ENCODE measurements at places on chromosomes 4 and X.
A peak's percentile ranks its signal among the peaks of the same experiment; 100 is the strongest.

GRCh38 chrX:41923978-41924683, 777 bp upstream of the CASK start:
- DNase-seq: peak; percentile 16

GRCh38 chr4:67084783-67085182, 460.5 kb downstream of the CENPC start:
- peak; percentile 9 for DNase-seq

DNA sequence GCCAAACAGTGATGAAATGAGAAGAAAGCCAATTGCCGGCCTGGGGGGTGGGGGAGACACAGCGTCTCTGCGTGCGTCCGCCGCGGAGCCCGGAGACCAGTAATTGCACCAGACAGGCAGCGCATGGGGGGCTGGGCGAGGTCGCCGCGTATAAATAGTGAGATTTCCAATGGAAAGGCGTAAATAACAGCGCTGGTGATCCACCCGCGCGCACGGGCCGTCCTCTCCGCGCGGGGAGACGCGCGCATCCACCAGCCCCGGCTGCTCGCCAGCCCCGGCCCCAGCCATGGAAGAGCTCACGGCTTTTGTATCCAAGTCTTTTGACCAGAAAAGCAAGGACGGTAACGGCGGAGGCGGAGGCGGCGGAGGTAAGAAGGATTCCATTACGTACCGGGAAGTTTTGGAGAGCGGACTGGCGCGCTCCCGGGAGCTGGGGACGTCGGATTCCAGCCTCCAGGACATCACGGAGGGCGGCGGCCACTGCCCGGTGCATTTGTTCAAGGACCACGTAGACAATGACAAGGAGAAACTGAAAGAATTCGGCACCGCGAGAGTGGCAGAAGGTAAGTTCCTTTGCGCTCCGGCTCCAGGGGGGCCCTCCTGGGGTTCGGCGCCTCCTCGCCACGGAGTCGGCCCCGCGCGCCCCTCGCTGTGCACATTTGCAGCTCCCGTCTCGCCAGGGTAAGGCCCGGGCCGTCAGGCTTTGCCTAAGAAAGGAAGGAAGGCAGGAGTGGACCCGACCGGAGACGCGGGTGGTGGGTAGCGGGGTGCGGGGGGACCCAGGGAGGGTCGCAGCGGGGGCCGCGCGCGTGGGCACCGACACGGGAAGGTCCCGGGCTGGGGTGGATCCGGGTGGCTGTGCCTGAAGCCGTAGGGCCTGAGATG, at the start of gene SHOX:
TSS of gene SHOX (plus strand) at position 180 of the 885 bp plus-strand sequence. CDS start at position 287, 107 bp downstream.
- DNase-seq: no peak

DNA sequence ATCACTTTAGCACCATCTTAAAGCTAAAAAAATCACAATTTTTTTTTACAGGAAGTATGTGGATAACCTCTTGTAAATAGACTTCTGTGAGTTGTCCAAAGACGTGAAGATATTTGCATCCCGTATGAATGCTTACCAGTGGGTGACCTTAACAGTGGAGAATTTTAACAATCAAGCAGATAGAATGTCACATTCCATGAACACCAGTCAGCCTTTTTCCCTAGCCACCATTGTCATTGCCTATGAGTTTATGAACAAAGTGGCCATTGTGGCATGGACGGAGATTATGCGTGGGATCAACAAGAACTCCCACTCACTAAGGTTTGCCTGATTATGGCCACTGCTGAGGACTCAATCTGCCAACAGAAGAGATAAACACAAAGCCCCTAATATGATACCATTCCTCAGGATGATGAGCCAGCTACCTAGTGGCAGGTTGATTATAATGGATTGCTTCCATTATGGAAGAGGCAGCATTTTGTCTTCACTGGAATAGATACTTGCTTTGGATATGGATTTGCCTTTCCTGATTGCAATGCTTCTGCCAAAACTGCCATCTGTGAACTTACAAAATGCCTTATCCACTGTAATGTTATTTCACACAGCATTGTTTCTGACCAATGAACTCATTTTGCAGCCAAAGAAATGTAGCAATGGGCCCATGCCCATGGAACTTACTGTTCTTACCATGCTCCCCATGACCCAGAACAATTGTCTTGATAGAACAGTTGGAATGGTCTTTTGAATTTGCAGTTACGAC, 830.9 kb upstream of the NDST4 start:
- no peak for DNase-seq

DNA sequence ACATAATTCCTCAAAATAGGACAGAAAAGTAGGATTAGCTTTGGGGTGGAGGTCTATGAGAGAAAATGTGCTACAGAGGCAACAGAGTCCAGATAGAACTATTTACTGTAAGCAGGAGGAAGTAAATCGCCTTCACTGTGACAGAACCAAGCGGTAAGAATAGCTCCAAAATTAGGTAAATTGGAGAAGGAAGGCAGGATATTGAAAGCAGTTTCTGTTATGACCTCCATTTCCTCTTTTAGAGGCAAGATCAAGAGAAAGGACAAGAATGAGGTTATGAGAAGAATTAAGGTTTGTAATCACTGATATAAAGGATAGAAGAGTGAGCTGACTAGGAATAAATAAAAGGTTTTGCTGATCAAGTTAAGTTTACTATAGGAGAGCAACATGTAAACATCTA, 44.1 kb upstream of the NEUROG2 start:
- DNase-seq: no peak

- no peak for DNase-seq
Measured at GRCh38 chr4:78047366-78047765, 9.8 kb upstream of the FRAS1 start.

- DNase-seq: no peak
Measured at GRCh38 chr4:15695240-15695699, 7.6 kb upstream of the BST1 start.

DNA sequence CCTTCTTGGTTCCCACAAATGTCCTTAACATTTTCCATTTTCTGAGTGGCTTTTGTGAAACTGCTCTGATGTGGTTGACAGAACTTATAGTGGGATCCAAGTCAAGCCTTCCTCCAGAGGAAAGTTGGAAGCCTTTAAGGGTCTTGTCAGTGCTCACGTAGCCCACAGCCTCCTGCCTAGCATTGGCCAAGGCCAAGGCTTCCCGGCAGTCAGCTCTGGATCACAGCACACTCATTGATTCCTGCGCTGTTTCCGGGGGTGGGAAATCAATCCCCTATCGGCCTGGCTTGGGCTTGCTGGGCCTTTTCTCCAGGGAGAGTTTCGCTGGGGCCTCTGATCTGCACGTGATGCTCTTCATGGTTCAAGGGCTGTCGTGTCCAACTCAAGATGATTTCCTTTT, 76.1 kb downstream of the SLC9A6 start:
- DNase-seq: no peak

DNA sequence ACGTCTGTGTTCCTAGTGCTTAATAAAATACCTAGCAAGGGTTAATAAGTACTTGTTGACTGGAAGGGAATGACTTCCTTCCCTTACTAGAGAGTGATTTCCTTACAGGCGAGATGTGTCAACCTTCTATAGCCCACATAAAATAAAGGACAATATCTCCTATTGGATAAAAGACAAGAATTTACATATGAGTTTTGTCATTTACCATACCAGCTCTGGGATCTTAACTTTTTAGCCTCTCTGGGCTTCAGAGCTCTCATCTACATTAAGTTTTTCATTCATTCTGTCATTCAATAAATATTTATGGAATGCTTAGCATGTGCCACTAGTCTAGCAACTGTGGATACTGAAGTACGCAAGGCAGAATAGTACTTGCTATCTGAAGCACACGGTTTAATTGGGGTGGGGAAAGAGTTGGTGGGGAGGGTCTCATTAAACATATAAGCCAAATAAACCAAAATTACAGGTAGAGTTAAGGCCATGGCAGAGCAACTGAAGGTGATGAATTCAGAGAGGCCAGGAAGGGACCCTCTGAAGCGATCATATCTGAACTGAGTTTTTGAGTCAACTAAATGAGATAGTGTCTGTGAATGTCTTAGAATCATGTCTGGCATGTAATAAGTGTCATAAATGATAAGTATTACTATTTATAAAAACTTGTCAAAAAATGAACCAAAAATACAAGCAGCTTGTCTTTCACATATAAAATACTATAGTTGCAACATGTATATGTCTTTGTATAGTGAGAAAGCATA, 91.6 kb upstream of the BMP2K start:
- no peak for DNase-seq

DNA sequence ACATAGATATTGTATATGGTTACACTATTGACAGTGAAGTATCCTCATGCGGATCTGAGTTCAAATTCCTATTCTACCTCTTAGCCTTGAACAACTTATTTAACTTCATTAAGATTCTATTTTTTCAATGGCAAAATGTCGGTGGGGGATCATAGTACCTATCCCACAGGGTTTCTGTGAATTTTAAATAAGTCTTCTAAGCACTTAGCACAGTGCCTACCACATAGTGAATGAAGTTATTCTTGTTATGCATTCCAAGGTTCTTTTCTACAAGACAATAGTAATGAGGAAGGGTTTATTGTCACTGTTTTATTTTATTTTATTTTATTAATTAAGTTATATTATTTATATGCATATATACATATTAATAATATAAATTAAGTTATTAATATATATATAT, 8.8 kb upstream of the ENAM start:
- DNase-seq: no peak

- no peak for DNase-seq
Measured at GRCh38 chrX:119602701-119603255, 3.4 kb downstream of the NKRF start.

- peak; percentile 17 for DNase-seq
Measured at GRCh38 chrX:64975491-64975890, 759 bp downstream of the ZC4H2 start.

DNA sequence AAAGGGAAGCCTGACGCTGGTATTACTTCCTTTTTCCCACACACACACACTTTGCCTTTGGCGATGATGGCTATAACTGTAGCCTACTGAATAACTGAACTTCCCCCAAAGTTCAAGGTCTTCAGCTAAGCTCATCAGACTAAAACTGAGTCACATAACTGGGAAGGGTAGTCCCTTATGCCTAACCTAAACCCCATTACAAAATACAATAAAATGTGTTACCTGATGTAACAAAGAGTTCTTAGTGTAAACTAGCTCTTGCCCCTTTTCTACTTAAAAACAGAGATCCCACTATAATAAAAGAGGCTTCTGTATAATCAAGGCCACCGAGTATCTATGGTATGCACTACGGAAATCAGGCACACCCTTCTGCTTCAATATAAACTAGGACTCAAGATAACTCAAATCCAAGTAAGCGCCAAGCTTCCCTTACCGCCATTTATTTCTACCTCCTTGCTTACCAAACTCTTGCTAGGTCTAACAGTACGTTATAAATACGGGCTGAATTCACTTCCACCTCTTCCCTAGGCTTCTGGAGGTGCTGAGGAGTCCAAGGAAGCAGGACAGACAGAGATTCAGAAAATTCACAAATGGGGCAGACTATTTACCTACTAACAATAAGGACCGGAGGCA, 2.4 kb downstream of the OTUD4 start:
- no peak for DNase-seq

GRCh38 chr4:83716874-83717273, 181.0 kb downstream of the GPAT3 start:
- no peak for DNase-seq

GRCh38 chrX:19639056-19639455, 123.7 kb upstream of the MAP3K15 start:
- no peak for DNase-seq

DNA sequence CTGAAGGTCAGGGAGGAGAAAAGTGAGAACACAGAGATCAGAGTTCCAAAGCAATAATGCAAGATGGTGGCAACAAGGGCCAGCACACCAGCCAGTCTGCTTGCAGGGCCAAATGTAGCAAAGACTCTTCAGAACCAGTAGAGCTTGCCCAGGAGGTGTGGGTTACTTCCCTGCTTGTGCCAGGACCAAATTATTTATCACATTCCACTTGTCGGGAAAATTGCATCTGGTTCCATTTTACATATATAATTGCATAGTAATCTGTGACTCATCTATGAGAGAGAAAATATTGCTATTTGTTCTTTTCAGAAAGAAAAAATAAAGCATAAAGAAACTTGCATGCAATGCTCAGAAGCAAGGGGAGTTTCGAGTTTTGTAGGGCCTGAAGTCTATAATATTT, 41.4 kb downstream of the MAML3 start:
- no peak for DNase-seq

GRCh38 chr4:79201971-79202370, 123.9 kb downstream of the NAA11 start:
- no peak for DNase-seq

GRCh38 chr4:145796346-145796745, 116.4 kb downstream of the C4orf51 start:
- no peak for DNase-seq

DNA sequence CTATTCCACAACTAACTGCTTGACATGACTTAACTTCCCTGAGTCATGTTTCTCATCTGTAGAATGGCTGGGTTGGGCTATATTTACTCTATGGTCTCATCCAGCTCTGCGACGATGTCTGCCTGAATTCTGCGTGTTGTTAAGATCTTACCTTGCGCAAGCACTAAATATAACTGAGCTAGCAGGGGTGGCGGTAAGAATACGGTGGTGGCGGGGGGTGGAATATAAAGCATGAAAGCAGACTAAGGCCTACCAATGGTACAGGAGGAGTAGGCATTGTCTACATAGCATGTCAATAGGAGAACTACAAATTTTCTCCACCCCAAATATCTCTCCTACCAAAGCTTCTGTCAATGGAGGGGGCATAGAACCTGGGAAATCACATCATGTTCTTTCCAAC, 45.7 kb upstream of the DCLK2 start:
- no peak for DNase-seq

DNA sequence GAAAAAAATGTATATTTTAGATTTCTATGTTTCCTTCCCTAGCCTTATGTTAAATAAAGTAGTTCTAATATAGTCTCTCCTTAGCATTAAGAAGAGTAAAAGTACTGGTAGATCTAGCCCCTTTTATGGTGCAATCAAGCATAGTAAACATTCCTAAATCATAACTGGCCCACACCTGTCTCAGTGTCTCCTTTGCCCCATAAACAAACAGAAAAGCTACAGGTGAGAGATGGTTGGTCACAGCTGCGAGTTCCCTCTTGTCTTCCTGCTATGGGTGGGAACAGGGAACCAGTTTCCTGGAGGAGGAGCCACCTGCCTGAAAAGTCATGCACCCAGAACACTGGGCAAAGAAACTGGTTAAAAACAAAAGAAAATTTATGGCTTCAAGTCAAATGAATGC, 16.6 kb downstream of the SOWAHB start:
- no peak for DNase-seq

GRCh38 chr4:126564283-126564854, 1068.4 kb upstream of the INTU start:
- DNase-seq: no peak

GRCh38 chrX:68867458-68868112, 38.8 kb downstream of the EFNB1 start:
- DNase-seq: no peak

DNA sequence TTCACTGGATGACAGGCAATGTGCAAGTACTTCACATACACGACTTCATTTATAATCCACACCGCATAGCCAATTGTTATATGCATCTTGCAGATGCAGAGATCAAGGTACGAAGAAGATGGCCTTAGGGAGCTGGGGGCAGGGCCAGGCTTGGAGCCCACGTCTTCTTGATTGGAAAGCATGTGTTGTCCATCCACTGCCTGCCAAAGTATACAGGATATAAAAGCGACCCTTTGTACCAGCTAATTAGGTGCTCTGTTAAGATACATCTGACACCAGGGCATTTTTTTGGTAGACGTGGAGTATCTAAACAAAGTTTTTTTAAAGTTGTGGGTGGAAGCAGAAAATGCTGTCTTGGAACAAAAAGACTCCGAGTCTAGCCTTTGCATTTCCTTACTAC, 1.4 kb downstream of the C4orf36 start:
- DNase-seq: no peak

Measured in anterior cingulate cortex (tissue), 58 donors.